Stimulated activated CD8-positive, alpha-beta memory T cell treated with anti-CD3 and anti-CD28 coated beads, Interleukin-2, amount 100 ng/mL, for 48 hours (primary cell): ENCODE measurements at places on chromosomes 4 and X.

DNA sequence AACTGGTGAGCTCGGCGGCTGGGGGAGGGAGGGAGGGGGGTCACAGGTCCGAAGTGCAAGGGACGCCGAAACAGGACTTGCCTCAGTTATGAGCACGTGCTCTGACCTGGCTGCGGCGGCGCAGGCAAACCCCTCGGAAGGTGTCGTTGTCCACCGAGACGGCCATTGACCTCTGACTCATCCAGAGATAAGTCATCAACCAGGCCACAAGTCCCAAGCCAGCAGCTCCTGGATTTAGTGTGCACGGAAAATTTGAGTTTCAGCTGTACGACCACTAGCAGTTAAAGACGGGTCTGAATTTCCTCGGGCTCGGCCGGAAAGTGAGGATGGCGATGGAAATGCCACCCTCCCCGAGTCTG is 674 bp downstream of the SH3D19 start:
- DNase-seq = peak; percentile 0

- no peak for DNase-seq
These were observed 59.4 kb downstream of the QRFPR start for GRCh38 chr4:121321466-121321865.

DNA sequence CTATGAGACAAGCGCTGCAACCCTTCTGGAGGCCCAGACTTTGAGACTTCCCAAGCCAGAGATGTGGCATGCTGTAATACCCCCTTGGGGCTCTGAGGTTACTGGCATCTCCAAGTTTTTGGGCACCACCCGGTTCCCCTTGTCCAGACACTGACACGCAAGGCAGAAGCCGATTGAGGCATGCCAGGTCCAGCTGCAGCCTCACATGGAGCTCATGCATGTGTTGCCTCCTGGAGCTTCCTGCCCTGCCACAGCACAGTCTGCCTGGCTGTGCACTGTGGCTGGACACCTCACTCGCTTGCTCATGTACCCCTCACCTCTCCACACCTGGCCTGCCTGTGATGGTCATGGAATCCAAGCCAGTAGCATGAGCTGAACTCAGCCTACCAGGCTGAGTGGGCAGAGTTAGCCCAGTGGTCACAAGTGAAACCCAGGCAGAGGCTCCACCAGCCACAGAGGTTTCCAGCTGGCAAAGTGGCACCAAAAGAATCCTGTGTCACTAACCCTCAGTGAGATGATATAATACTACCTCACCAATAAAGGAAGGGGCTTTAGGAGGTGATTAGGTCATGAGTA is 789.2 kb upstream of the INTU start:
- no peak for DNase-seq

GRCh38 chr4:76108467-76109181 is 34.1 kb downstream of the ART3 start:
- DNase-seq = no peak

DNA sequence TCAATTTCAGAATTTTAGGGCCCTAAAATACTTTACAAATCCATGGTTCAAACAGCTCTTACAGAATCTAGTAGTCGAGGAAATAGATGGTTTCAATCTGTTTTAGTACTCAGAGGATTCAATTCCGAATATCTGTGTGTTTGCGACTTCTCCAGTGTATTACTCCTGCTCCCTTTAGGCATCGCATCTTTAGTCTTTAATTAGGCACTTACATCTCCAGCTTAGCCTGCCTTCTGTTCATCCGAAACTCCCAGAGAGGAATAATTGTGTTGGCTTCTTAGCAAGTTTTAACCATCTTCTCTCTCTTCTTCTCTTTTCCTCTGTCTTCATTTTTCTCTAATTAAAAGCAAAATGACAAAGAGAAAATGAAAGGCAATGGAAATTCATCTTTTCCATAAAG is 1901.3 kb upstream of the TENM3 start:
- no peak for DNase-seq

GRCh38 chr4:24557026-24558025 is 27.0 kb downstream of the DHX15 start:
- DNase-seq = no peak

GRCh38 chr4:26985873-26986272 is 125.2 kb downstream of the STIM2 start:
- no peak for DNase-seq

- DNase-seq = no peak
These were observed 45.0 kb downstream of the PIR start for GRCh38 chrX:15448010-15448639.

- no peak for DNase-seq
These were observed 35.4 kb downstream of the ARHGEF38 start for GRCh38 chr4:105587841-105588240.

- DNase-seq = no peak
These were observed 42.2 kb upstream of the AFAP1 start for GRCh38 chr4:7981738-7982394.

DNA sequence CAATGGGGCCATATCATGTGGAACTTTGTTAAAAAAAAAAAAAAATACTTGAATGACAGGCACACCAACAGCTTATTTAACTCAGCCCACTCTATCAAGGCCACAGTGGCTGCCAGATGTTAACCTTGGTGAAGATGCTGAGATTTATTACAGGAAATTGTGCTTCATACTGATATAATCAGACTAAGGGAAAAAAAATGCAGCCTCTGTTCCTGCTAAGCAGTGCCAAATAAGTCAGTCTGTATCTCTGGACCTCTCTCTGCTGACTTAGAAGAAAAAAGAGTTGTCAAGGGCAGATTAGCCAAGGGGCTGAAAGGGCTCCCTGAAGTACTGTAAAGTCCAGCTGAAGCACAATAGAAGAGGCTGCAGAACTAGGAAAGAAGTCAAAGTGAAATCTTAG is 677.7 kb upstream of the HTR2C start:
- DNase-seq = no peak

DNA sequence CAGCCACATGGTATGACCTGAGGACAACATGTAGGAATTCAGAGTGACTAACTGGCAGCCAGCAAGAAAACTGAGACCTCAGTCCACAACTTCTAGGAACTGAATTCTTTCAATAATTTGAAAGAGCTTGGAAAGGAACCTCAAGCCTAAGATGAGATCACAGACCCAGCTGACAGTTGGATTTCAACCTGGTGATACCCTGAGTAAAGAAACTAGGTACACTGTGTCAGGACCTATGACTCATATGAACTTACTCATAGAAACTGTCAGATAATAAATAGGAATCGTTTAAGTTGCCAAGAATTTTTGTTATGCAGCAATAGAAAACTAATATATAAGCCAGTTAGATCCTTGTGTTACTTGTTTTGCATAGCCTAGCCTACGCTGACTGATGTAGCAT is 102.4 kb upstream of the DCAF12L1 start:
- no peak for DNase-seq

GRCh38 chr4:147309434-147309833 is 171.5 kb upstream of the EDNRA start:
- DNase-seq = no peak

- DNase-seq = no peak
These were observed 135.3 kb upstream of the HS3ST1 start for GRCh38 chr4:11564021-11564420.

- no peak for DNase-seq
These were observed 57.0 kb downstream of the SORBS2 start for GRCh38 chr4:185754961-185755360.

DNA sequence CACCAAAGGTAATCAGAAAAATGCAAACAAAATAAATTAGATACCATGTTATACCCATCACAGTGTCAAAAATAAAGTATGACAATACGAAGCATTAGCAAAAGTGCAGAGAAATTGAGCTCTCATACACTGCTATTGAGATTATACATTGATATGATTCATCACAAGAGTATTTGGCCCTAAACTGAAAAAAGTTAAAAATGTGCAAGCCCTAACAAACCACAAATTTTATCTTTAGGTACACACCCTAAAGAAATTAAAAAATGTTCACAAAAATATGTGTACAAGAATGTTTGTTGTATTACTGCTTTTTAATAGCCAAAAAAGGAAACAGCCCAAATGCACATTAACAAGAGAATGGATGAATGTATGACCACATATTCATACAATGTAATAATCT is 137.9 kb upstream of the MAGEA10 start:
- DNase-seq = no peak

DNA sequence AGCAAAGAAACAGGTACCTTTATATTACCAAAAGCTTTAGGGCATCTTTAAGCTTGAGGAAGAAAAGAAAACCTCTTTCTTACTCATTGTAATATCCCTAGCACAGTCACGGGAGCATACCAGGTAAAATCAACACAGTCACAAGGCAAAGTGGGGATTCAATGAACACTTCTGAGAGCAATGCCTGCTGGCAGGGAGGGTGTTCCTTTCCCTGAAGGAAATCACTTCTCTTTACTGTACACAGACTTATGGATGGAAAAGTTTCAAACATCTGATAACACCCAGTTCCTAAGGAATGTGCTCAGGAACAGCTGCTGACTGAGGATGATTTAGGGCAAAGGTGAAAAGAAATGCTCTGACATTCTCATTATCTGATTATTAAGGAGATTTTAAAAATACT is 94.8 kb downstream of the MAML3 start:
- DNase-seq = no peak

DNA sequence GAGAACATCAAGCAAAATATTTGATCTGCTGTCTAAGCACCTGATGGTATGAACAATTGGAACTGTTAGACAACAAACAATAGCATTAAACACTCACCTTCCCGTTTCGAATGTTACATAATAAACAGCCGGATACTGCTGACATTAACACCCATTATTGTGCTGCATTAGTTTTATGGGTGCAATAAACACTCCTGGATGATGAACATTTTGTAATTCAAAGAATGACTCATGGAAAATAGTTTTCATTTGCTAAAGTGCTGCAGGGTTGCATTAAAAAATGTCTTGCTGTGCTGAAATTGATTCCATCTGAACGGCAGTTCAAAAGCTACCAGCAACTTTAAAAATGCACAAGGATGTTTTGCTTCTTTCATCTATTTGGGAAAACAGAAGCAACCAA is 100.8 kb upstream of the SORBS2 start:
- DNase-seq = no peak

DNA sequence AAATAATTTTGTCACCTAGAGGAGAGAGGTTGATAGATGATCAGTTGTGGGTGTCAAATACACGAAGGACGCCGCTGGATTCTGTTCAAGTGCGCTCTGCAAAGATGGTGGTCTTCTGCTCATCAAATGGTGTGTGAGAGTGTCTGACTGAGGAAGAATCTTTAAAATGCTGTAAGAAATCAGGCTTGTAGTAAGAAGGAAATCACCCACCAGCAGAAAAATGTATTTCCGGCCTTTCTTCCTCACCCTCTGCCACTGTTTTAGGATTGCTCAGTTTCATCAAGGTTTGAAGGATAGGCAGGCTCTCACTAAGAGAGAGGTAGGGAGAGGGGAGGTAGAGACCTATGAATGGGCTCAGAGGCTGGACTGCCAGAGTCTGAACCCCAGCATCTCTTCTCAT is 28.7 kb downstream of the RHOH start:
- no peak for DNase-seq

GRCh38 chr4:38495446-38495845 is 168.6 kb upstream of the KLF3 start:
- DNase-seq = no peak

GRCh38 chrX:9367421-9367820 is 97.4 kb upstream of the TBL1X start:
- no peak for DNase-seq

- DNase-seq = no peak
These were observed 46.1 kb downstream of the RAB40AL start for GRCh38 chrX:102983205-102983604.

GRCh38 chr4:141410839-141411238 is 190.1 kb downstream of the ZNF330 start:
- DNase-seq = no peak

DNA sequence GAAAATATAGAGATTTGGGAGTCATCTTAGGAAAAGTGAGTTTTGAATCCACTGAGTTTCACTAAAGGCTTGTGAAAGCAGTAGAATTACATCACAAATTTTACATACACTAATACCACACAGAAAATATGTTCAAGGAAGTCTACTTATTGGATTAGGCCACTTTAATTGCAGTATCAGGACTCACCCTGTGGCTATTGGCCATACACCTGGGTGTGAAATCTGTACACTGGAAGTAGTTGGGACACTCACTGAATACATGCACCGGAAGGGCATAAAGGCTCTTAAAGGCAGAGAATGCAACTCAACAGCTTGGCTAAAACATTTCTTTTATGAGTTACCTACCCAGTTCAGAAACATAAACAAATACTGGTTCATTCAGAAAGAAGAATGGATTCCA is 19.8 kb downstream of the MAOB start:
- DNase-seq = no peak

- no peak for DNase-seq
These were observed 3.1 kb downstream of the ZNF518B start for GRCh38 chr4:10454121-10454520.

DNA sequence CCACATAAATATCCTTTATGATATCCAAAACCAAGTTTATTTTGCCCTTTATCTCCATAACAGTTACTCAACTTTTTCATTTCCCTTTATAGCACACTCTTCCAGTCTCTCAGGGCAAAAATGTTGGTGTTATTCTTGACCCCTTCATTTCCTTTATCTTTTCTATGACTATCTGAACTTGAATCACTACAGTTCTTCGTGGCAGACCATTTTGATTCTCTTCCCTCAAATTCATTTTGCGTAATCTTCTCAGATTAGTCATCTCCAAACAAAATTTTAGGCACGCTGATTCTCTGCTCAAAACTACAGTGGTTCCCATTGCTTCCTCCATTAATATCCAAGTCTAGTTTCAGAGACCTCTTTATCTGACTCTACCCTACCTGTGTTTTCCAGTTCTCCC is 26.1 kb downstream of the RUFY3 start:
- no peak for DNase-seq

- DNase-seq = no peak
These were observed 75.6 kb upstream of the MSX1 start for GRCh38 chr4:4783847-4784246.

DNA sequence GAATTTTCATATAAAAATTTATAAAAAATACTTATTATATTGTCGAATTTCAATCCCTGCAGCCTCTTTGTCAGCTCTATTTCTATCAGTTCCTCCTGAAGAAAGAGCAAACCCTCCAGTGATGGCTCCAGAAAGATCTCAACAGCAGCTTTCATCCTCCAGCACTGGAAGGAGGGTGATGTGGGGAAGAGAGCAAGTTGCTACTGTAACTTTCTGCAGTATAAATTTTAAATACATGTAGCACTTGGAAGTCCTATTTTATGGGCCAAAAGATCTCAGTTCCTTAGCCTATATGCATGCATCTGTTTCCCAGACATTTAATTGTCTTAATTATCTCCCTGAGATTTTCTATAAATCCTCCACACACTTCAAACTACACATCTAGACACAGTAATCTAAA is 13.7 kb upstream of the ODAM start:
- no peak for DNase-seq

DNA sequence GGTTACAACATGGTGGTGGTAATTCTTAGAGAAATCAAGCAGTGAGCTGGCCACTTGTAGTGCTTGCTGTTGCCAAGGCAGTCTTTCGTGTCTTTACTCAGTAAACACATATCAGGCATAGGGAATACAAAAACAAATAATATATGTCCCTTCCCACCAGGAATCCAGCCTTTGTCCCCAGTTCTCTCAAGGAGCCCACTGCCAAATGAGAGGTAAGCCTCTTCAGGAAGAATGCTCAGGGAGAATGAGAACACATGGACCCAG is 421 bp upstream of the PLAC1 start:
- no peak for DNase-seq
